Activated CD8-positive, alpha-beta T cell treated with anti-CD3 and anti-CD28 coated beads, Interleukin-2, amount 10 ng/mL, durations not matched to agents 7 days and 5 days (primary cell): ENCODE measurements at places on chromosomes 16 and 17. TPM values are rescaled to one million over a fixed set of nuclear protein-coding genes. Genes with fewer than 3 reads are reported as not detected.
A peak's percentile ranks its signal among the peaks of the same experiment; 100 is the strongest.

HS3ST3A1 gene
- not detected for total RNA-seq

DNA sequence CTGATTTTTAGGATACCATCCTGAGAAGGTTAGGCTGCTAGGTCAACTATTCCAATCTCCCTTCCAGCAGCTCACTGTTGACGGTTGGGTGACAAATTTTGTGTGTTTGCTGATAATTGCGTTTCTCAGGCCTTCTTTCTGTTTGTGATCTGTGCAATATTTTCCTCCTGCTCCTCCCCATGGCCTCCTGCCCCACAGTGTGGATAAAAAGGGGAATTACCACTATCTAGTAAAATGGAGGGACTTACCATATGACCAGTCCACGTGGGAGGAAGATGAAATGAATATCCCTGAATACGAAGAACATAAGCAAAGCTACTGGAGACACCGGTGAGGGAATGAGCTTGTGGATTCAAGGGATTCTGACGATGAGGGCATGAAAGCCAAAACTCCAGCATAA is 9.2 kb downstream of the CHD3 start:
- DNase-seq, result no peak

GRCh38 chr17:68356520-68356919 is 65.2 kb downstream of the ARSG start:
- DNase-seq, result peak; percentile 88

GRCh38 chr17:43456661-43457361 is 27.0 kb upstream of the DHX8 start:
- DNase-seq, result no peak

CNTNAP1 gene
- total RNA-seq, result 0.78 TPM

- DNase-seq, result peak; percentile 40
These were observed 58.3 kb upstream of the LGALS9 start for GRCh38 chr17:27572665-27573064.

DNA sequence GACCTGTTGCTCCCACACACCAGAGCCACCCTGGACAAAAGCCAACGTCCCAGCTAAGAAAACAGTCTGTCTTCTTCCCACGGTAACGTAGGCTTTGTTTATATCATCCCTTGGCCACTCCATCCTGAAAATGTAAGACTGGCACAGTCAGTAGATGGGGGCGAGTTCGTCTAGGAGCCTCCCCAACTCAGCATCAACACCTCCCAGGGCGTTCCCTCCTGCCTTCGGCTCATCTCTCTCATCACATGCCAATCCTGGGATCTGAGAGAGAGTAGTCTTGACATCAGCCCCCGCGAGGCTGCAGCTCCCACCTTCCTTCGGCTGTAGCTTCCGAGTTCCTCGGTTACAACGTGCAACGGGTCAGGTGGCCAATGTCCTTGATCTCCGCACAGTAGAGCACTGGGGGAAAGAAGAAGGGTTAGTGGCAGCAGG is 894 bp downstream of the RNF227 start:
- no peak for DNase-seq

ACACA gene
- total RNA-seq, result 58.9 TPM
